Activated CD4-positive, alpha-beta T cell treated with anti-CD3 and anti-CD28 coated beads for 36 hours (primary cell): ENCODE measurements at places on chromosomes 11 and 22.
A peak's percentile ranks its signal among the peaks of the same experiment; 100 is the strongest.

DNA sequence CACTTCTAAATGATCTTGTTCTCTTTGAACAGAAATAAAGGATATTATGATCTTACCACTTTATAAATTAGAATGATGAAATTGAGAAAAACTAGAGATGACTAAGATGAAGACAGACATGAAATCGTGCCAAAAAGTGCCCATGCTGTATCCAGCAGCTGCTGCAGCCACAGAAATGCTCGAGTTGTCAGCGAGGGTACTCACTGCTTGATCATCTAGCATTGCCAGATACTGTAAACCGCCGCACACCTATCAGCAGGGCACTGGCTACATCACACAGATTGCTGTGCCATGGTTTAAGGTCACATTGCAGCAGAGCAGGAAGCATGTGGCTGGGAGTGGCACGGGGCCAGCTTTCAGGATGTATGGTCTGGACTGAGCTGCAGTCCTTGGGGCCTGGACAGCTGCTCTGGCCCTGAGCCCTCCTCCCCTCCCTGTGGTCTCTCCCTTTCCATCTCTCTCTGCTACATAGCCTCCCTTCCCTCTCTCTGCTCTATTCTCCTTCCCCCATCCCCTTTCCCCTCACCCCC, 51.0 kb upstream of the SEPTIN5 start:
- DNase-seq: peak; percentile 31

DNA sequence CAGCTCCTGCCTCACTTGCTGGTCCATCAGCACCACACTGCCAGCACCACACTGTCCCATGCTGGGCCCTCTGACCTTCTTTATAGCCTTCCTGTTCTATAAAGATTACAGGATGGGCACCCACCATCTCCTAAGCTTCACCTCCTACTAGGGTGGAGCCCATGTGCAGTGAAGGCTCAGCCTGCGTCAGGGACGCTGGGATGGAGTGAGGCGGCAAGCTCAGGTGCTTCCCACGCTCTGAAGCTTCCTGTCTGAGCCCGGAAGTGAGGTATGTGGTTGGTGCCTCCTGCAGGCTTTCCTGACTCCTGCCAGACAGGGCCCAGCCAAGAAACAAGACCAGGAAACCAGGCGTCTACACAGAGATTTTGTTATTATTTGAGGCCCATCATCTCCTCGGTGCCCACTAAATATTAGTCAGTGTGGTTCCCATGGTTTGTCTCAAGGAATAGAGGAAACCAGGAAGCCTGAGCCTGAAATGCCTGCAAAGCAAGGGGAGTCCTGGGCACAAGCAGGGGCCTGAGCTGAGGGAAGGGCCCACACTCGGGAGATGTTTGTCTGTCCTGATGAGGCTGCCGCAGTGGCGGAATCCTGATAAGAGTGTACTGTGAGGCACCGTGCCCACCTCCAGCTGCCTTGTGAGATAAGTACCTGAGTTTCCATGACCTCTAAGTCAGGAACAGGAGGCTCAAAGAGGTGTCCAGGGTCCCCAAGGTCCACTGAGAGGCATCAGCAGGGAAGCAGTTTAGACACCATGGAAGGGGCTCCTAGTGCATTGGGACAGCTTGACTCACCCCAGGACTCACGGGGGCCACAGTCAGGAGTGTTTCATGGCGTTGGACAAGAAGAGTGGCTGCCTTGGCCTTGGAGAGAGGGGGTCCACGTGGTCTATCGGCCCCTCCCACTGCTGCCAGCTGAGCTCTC, 22.0 kb downstream of the RSPH14 start:
- peak; percentile 78 for DNase-seq

- no peak for DNase-seq
Observed at GRCh38 chr11:115266066-115266639, 238.1 kb downstream of the CADM1 start.

DNA sequence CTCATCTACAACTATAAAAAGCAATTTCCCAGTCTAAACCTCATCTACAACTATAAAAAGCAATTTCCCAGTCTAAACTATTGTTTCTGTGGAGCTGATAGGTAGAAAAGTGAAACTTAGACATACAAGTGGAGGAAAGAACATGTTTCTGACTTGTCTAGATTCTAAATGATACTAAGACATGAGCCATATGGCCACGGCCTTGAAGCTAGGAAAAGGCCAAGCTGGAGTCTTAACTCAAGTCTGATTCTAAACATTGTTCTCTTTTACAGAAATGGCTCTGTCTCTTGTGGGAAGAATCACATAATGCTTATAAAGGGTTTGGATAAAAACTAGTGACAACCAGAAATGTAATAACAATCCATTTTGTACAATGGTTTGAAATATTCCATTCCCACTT, 43.8 kb upstream of the LARGE1 start:
- DNase-seq: no peak

DNA sequence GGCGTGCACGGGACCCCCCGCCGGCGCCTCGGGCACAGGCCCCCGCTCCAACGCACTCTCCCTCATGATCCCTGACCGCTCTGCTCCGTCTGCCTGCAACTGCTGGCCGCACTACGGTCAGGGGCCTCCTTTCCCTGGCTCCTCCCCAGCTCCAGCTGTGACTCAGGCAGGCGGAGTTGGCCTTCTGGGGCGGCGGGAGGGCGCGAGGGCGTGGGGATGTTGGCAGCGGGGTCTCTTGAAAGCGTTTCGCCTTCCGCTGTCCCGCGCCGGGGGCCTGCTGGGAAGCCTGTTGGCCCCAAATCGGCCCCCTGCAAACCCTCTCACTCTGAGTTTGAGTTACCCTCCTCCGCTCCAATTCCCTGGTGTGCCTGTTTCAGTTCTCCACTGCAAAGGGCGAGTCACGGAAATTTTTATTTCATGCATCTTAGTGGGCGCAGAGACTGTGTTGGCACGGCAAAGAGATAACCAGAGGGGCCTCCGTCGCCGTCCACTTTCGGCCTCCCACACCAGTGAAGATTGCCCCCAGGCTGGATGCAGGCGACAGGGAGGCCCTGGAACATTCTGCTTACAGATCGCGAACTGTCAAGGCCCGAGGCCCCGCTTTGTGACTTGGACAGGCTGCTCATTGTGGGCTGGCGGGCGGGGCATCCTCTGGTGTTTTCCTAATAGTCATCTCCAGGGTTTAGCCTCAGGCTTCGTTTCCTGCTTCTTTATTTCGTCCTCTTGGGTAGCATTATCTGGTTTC, at the start of gene CAVIN3:
TSS of gene CAVIN3 (minus strand) at position 91 of the 745 bp plus-strand sequence. CDS start at position 66, 25 bp downstream.
- DNase-seq: peak; percentile 91

- no peak for DNase-seq
Observed at GRCh38 chr11:21949763-21950413, 243.0 kb upstream of the ANO5 start.

- no peak for DNase-seq
Observed at GRCh38 chr11:93686226-93686625, 24.7 kb downstream of the CEP295 start.

DNA sequence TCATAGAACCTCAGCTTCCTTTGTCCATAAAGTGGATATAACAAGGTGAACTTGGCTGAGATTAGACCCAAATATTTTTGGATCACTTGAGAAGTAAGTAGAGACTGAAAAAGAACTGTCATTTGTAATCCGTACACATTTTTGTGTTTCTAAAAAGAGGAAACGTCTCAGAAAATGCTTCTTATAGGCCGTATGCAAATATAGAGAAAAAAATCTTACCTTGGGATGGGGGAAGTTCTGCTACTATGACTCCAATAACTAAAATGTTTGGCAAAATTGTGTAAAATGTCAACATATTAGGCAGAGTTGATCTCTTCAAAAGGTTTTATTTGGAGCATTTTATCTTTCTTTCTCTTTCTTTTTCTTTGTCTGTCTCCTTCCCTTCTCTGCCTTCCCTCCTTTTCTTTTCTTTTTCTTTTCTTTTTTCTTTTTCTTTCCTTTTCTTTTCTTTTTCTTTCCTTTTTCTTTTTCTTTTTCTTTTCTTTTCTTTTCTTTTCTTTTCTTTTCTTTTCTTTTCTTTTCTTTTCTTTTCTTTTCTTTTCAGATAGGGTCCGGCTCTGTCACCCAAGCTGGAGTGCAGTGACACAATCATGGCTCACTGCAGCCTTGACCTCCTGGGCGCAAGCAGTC, 48.2 kb downstream of the ADM start:
- no peak for DNase-seq

DNA sequence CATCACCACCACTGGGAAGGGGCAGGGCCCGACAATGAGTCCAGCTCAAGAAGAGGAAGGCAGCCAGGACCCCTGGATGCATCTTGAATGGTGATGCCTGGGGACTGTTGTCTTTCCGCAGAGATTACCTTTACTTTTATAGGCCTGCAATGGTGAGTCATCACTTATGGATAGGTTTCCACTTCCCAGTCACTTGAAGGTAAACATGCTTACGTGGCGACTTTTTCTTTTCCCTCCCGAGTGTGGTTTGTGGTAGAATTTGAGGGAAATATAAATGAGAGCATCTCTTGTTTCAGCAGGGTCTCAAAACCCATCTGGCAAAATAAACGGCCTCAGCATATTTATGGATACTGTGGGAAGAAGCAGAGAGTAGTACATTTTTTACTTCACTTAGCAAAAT, at the start of gene MMP13:
TSS of gene MMP13 (minus strand) at position 109 of the 400 bp plus-strand sequence. CDS start at position 82, 27 bp downstream.
- DNase-seq: no peak

- DNase-seq: no peak
Observed at GRCh38 chr11:73965076-73965763, 14.4 kb downstream of the DNAJB13 start.

- DNase-seq: no peak
Observed at GRCh38 chr11:82718821-82719220, 14.8 kb downstream of the FAM181B start.

DNA sequence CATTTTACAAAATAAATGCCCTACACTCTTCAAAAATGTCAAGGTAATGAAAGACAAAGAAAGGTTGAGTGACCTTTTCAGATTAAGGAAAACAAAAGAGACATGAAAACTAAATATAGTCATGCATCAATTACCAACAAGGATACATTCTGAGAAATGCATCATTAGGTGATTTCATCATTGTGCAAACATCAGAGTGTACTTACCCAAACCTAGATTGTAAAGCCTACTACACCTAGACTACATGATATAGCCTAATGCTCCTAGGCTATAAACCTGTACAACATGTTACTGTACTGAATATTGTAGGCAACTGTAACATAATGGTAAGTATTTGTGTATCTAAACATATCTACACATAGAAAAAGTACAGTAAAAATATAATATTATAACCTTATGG, 26.7 kb downstream of the INTS4 start:
- DNase-seq: no peak

GRCh38 chr11:29318134-29318845, 698.5 kb downstream of the KCNA4 start:
- no peak for DNase-seq

- DNase-seq: no peak
Observed at GRCh38 chr11:68396516-68396915, 64.0 kb upstream of the PPP6R3 start.

GRCh38 chr22:32281072-32281471, 25.9 kb upstream of the SLC5A4 start:
- no peak for DNase-seq

GRCh38 chr22:19757140-19757984, 3.2 kb upstream of the TBX1 start:
- DNase-seq: no peak

DNA sequence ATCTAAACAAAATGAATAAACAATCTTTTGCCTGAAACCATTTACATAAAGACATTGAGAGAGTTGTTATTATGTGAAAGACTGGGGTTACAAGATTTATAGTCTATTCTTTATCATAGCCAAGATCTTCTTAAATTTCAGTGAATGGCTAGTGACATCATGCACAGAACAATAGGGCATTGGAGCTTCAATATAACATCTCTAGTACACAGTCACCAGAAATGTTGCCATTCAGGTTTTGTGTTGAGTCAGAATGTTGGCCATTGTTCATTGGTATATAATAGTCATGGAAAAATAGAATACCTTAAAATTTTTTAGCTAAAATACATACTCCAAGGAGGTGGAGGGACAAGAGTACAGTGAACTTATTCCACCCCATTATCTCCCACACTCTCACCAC, 44.3 kb downstream of the SLC5A12 start:
- no peak for DNase-seq

- no peak for DNase-seq
Observed at GRCh38 chr11:73576185-73576614, 21.7 kb downstream of the FAM168A start.

DNA sequence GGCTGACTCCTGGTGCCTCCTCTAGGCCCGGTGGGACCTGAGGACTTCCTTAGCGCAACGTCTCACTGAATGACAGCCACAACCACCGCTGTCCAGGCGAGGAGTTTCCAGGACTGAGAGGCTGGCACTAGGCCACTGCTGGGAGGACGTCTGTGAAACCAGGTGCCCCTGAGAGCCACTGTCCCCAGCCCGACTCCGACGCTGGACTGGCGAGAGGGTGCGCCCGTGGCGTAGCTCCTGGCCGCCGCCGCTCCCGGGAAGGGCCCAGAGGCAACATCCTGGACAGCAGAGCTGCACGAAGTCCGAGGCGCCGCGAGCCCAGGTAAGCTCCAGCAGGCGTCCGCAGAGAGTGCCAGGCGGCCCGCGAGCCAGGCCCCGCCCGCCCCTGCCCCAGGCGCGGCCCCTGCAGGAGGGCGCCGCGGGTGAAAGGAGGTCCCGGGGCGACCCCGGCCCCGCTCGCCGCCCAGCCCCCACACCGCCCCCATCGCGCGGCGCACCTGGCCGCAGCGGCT, 525 bp downstream of the DGCR2 start:
- DNase-seq: peak; percentile 60

DNA sequence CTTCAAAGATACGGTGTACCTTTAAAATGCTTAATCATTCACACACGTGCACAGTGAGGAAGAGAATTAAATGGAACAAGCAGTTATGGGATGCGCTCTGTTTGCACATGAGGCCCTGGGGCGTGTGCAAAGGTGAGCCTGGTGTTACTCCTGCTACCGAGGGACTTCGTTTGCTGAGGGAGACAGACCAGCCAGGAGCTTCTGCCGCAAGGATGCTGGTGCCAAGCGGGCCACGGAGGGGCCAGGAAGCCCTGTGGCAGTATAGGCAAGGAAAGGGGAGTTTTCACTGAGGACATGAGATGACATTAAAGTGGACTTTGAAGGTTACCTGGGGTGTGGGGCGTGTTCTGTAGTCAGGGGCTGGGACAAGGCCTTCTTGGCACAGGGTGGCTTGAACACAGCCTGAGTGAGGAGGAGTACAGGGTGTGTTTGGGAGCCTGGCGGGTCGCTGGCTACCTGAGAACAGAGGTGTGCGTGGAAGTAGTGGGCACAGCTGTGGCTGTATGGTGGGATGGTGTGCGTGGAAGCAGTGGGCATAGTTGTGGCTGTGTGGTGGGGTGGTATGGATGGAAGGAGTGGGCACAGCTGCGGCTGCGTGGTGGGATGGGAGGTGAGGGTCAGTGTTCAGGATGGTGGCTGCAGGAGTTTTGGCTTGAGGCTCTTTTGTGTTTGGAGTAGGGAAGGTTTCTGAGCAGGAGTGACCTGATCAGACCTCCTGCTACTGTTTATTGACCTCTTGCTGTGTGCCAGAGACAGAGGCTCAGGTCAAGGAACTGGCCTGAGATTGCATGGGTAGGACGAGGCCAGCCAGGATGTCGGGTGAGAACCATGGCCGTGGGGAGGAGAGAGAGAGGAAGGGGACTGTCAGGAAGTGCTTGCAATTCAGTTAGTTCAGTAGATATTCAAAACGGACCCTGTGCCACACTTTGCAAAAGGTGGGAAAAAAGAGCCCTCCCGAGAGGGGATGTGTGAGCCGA, 13.7 kb downstream of the TBC1D22A start:
- DNase-seq: no peak
